A172 (cell line): ENCODE measurements at places on chromosomes 4 and X. TPM values are rescaled to one million over a fixed set of nuclear protein-coding genes. Genes with fewer than 3 reads are reported as not detected.

Gene FAM241A
- total RNA-seq: 0.62 and 0.79 TPM in 2 replicates

Gene CDKL5
- total RNA-seq: 1.6 and 2.4 TPM in 2 replicates

Gene CXCL13
- total RNA-seq: not detected in 2 replicates

Gene DNAAF6
- not detected in 2 replicates for total RNA-seq

Gene PABPC5
- total RNA-seq: not detected in 2 replicates

Gene BTK
- total RNA-seq: not detected in 2 replicates

Gene ANXA3
- 135 and 189 TPM in 2 replicates for total RNA-seq

Gene NKX3-2
- 0.03 and 0.55 TPM in 2 replicates for total RNA-seq
